ENCODE measurements at places on chromosomes 13 and 19.

DNA sequence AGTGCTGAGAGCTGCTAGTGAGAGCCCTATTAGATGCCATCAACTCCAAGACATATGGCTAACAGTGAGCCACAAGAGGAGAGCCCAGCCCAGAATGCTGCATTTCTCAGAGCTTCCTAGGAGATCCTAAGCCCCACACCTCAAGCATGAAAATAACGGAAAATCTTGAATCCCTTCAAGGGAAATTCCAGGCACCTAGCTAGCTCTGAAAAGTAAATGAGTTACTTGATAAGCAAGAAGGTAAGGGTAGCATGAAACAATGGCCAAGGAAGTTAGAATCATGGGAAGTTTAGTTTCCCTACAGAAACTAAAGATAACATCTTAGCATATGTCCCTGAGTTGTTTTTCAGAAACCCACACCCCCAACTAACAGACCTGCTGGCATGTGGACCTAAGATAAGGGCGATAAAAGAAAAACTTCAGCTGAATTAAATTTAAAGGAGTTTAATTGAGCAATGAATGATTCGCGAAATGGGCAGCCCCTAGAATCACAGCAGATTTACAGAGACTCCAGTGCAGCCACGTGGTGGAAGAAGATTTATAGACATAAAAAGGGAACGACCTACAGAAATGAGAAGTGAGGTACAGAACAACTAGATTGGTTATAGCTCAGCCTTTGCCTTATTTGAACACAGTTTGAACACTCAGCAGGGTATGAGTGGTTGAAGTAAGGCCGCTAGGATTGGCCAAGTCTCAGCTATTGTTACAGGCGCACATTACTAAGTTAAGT, 301.3 kb upstream of the DACH1 start:
- DNase-seq, result no peak

DNA sequence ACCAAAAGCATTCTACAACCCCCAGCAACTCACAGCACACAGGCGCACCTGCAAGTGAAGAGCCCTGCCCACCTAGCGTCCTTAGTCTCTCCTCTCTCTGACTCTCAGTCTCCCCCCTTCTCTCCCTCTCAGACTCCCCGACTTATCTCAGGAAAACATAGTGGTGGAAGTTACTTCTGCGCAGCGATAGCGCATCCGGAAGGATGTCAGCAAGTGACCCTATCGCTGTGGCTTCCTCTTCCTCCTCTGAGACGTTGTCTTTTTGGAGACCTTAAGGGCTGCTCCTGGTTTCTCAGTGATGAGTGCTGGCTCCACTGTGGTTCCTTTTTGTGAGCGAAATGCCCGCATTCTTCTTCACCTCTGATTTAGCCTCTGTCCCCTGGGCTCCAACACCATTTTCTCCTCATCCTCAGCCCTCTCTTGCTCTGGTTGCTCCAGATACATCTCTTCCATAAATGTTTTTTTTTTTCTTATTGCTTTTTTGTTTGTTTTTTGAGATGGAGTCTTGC, 1.4 kb upstream of the YIF1B start:
- DNase-seq, result no peak

DNA sequence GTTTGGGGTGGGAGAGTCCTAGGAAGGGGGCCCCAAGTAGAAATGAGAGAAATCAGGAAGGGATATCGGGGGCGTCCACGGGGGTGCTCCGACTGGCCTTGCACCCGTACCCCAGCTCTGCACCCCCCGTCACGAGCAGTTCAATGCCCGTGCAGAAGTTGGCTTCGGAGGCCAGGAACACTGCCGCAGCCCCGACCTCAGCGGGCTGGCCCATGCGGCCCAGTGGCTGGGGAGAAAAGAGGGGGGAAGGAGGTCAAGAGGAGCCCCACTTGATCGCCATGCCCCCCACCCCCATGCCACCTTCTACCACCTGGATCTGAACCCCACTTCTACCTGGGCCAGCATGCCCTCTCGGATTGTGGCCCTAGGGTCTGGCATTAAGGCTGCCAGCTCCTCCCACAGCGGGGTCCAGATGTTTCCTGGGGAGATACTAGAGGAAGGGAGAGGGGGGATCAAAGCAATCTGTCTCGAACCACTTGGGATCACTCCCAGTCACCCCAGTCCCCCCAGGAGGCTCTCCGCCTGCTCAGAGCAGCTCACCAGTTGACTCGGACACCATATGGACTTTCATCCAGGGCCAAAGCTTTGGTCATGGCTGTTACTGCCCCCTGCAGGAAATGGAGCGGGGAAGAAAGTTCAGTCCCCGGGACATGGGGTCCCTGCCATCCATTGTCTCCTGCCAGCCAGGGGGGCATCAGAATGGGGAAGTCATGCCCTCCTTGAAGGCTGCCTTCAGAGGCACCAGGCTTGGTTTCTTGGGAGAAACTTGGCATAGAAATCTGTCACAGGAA, 2.5 kb upstream of the BCAT2 start:
- DNase-seq, result no peak

DNA sequence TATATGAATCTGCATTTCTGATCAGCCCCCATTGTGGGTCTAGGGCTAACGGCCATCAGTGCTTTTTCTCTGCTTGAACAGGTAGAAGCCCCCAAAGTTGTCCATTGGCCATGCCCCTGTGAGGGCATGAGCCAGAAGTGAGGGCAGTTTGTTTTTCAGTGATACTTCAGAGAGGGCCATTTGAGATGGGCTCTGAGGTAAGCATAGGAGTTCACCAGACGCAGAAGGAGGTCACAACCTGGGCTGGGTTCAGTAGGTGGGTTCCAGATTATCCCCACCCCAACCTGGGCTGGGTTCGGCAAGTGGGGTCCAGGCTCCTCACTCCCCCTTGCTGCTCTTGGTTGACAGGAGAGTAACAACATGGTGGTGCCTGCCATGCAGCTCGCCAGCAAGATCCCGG, 33.4 kb downstream of the MAU2 start:
- no peak for DNase-seq

DNA sequence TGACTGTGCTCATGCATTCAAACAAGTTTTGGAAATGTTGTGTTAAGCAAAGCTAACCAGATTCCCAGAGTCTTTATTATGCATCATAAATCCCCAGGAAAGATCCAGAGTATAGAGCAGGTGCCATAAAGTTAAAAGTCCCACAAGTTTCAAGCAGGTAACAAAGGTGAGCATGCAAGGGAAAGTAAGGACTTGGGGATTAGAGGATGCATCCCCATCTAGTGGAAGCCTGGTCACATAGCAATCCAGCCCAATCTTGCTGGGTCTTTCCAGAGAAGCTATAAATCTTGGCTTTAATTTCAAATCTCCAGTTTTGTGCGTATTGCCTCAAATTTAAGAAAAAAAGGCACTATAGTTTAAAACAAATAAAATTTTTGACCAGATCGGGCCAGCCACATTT, 72.7 kb downstream of the ZNF254 start:
- no peak for DNase-seq

DNA sequence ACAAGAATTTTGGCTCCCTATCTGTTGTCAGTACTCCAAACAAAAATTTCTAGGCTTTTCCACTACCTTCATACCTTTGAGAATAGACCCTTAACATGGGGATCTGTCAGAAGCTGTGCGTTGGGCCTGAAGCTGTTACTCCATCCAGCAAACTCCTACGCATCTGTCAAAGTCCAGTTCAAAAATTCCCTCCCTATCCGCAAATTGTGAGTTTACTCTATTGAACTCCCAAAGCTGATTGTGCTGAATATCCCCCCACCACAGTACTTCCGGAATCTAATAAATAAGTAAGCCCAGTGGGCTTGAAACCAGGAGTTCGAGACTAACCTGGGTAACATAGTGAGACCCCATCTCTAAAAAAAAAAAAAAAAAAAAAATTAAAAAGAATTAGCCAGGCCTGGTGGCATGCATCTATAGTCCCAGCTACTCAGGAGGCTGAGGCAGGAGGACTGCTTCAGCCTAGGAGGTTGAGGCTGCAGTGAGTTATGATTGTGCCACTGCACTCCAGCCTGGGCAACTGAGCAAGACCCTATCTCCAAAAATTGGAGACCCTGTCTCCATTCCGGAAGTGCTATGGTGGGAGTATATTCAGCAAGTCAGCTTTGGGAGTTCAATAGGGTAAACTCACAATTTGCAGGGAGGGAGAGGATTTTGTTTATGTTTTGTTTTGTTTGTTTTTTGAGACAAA, 930 bp upstream of the FBN3 start:
- DNase-seq, result no peak

DNA sequence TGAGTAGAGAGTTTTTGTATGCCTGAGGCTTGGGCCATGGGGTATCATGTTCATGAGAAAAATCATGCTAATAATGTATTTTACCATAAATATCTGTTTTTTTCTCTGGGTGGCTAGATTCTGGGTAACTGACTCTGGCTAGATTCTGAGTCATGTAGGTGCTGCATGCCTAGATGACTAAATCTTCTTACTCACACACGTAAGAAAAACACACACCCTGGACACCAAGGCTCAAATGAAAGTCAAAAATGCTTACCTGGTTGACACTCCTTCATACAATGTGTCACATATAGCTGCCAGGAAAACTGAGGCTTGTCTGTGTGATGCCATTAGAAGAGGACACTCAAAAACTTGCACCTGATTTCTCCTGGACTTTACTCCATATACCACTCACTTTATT, 597.4 kb upstream of the SLITRK1 start:
- DNase-seq, result no peak

DNA sequence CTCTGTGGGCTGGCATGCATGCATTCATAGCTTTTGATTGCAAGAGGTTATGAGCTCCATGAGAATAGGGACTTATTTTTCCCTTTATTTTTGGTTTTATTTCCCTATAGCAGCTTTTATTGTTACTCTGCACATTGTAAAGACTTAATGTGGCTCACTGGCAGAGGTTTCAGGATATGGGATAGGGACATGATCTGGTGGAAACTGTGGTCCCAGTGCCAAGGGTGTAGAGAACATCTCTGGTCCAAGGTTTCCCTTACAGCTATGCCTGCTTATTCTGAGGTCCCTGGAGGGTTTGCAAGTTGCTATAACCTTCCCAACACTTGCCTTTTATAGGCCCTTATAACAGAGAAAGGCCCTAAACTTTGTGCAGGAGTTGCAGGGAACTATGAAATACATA, 33.6 kb downstream of the LMO7 start:
- no peak for DNase-seq

DNA sequence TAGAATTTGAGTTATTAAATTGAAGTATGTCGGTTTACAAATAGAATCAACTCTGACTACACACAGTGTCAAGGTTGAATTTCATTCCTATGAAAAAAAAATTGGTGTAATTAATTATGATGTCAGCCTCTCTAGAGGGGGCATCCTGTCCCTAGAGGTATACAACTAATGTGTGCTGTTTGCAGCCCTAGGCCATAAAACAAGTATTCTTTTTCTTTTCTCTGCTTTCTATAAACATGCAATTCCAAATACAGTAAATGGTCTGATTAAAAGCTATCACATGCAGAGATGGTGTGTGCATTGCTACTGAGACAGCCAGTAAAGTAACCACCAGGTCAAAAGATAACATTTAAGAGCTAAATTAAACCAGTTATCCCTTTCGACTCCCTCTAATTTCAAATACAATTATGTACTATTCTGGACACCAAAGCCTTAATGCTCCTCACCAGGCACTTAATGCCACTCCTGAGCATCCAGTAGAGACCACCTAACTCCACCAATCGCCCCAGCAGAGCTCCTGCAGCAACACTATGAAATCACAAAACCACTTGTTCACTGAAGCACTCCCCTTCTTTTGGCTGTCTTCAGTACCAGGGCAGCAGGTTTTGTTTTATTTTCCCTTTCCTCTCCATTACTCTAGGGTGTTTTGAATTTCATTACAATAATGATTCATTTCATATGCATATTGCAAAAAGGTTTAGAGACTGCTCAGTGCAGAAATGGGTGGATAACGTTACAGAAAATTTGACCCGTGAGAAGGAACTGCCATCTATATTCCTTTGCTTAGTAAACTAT, 426.9 kb downstream of the PCDH9 start:
- no peak for DNase-seq

GRCh38 chr13:40442231-40442630, 224.2 kb downstream of the FOXO1 start:
- DNase-seq, result no peak

DNA sequence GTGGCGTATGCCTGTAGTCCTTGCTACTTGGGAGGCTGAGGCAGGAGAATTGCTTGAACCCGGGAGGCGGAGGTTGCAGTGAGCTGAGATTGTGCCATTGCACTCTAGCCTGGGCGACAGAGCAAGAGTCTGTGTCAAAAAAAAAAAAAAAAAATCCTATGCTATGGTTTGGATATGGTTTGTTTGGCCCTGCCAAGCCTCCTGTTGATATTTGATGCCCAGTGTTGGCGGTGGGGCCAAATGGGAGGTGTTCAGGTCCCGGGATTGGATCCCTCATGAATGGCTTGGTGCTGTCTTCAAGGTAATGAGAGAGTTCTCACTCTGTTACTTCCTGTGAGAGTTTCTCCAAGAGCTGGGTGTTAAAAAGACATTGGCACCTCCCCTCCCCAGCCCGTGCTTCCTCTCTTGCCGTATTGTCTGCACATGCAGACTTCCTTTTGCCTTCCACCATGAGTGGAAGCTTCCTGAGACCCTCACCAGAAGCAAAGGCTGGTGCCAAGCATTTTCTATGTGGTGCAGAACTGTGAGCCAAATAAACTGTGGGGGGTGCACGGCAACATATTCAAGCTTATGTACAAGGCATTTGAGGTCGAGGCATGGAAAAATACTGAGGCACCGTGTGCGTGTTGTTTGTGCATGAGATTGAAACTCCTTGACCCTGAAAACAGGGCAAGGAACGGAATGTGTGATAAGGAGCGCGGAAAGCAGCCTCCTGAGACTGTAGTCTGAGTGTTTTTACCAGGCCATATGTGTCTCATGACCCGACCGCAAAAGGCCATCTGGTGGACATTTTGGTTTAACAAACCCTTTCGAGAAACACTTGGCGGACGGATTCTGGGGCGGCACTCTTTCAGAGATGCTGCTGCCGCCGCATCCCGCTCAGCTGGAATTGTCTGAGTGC, 7.3 kb downstream of the SIGLEC9 start:
- DNase-seq, result no peak

Data from fibroblast of skin of left quadriceps (primary cell).